ENCODE measurements at places on chromosomes 2 and 18.
A peak's percentile ranks its signal among the peaks of the same experiment; 100 is the strongest.

DNA sequence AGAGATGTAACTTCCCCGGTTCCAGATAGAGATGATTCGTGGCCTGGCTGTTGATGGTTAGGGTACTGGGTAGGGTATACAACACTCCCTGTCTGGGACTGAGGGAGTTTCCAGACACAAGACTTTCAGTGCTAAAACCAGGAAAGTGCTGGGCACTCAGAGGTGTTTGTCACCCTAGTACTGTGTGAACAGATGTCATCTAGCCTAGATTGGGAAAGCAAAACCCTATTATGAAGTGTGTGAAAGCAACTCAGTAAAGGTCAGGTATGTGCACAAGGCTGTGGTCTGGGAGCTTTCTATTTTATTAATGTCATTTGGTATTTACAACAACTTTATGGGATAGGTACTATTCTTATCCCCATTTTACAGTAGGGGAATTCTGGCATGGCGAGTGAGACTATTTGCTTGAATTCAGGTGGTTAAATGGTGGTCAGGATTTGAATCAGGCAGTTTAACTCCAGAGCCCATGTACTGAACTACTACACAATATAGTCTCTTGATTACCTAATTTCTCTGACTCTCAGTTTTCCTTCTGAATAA is 2.6 kb downstream of the BZW1 start:
- DNase-seq, result peak; percentile 51

- no peak for DNase-seq
These were observed 152.2 kb downstream of the MTX2 start for GRCh38 chr2:176421297-176422050.

GRCh38 chr2:232876978-232877441 is 6.9 kb downstream of the SNORC start:
- no peak for DNase-seq

- no peak for DNase-seq
These were observed 120.2 kb upstream of the CRIM1 start for GRCh38 chr2:36235426-36235825.

- DNase-seq, result no peak
These were observed 24.7 kb upstream of the GPC1 start for GRCh38 chr2:240410808-240411207.

GRCh38 chr2:14700753-14701152 is 68.2 kb downstream of the LRATD1 start:
- DNase-seq, result no peak

DNA sequence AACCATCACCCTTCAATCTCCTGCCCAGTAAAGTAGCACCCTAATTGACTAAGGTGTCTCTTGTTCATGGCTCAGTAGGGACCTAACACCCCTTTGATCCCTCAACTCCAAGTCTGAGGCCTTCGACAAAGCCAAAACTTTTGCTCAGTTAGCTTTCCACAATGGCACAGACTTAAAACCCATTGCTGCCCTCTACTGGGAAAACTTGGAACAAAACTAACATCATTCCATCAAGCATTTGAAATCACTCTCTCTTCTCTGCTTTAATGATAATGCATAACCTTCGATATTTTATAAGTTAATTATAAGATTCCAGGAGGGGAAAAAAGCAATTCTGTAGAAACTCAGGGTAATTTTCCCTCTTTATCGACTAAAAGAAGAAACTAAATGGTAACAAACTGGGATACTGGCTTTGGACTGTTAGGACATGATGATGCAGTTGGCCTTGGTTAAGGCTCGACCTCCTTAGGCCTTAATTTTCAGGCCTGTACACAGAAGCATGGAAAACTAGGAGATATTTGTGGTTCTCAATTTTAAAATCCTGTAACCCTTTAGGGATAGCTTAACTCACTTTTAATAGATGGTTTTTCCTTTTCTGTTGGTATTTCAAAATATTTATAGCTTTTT is 127.8 kb downstream of the STK39 start:
- no peak for DNase-seq

DNA sequence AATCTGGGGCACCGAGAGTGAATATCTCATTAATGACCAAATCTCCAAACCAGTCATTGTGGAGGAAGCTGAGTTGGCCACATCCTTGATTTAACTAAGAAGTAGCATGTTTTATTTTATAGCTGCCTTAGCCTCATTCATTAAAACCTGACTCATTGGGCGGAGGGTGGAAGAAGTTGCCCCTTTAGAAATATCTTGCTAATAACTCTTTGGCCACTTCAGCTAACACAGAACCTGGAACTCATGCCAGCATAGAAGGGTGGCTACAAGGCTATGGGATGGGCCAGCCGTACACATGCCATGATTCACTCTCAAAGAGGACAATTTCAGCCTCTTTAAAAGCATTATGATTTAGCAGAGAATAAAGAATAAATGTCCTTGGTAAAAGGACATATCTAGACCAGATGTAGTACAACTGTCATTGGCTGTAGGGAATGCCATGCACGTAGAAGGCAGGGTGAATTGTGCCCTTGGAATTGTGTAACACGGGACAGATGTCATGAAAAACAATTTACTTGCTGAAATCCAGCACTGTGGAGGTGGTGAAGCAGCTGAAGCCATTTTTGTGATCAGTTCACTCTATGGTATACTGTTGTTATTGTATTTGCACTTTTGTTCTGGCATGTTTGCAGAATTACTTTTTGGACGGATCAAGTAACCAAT is 330.0 kb downstream of the PLCL1 start:
- no peak for DNase-seq

DNA sequence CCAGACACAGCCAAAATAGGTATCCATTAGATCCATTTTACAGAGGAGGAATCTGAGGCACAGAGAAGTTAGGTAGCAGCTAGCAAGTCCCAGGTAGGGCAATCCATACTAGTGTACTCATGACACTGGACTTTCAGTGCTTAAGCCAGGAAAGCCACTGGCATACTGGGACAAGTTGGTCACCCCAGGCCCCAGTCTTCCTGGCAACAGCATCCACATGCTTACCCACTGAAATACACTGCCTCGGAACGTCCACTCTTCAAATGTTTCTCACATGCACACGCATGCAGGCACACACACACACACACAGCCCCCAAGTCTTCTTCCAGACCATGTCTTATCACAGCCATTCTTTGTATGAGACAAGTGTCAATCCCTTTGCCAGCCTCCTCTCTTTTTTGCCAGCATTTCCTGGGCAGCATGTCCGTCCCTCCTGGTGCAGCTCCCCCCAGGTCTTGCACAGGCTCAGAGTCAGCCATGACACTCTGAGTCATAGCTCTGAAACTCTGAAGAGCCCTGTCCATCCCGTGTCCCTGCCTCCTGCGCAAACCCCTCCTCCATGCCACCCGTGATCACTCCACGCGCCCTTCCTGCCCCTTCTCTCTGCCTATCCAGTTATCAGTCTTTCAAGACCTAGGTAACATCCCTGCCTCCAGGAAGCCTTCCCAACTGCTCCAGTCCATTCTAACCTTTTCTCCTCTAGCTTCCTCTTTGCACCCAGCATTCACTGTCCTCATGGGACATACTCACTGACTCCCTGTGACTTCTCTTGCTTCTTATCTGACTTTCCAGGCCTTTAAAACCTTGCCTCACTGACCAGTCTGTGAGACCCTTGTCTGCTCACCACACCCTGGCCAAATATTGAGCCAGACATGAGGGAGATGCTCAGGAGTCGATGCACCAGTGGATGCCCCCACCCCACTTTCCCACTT is 10.9 kb upstream of the TEX261 start:
- DNase-seq, result no peak

GRCh38 chr2:83364264-83364663 is 1094.8 kb downstream of the SUCLG1 start:
- no peak for DNase-seq

- DNase-seq, result no peak
These were observed 58.7 kb downstream of the DTNB start for GRCh38 chr2:25614711-25615110.

DNA sequence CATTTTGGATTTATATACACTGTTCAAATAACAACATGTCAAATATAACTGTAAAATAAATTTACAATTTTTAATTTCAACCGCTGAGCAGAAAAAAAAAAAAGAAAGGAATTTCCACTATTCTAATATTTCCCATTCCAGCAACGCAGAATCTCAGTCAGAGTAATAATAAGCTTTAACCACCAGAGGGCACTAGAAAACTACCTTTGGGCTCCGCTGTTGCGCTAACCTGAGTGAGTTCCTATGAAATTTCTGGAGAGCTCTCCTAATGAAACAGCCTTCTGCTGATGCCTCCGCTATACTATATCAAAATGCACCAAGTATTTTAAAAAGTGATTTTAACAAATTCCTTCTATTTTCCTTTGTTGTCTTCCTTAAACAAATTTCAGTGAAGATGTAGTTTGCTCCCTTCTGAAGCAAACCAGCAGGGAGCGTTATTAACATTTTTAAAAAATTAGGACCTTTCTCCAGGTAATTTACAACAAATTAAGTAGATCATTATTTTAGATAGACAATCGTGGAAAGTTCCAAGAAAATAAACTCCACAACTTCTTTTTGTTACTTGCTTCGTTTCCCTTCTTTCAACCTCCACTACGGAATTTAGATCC is 23.0 kb downstream of the ERMN start:
- peak; percentile 36 for DNase-seq

DNA sequence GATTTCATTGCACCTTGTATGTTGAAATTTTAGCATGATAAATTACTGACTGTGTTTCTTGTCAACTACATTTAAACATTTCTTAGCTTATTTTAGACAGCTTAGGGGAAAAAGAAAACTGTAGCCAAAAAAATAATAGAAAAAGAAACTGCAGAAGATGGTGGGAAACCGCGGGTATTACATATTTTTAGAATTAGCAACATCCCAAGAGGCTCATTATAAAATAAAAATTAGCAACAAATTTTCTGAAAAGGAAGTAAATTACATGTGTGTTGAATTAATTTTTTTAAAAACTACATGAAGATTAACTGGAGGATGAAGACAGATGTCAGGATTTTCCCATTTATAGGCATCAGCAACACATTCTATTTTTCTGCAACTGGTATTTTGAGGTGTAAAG is 4.3 kb downstream of the PELI1 start:
- no peak for DNase-seq

- DNase-seq, result no peak
These were observed 35.0 kb upstream of the CYP27A1 start for GRCh38 chr2:218746960-218747359.

GRCh38 chr18:78960709-78961108 is 18.9 kb upstream of the SALL3 start:
- no peak for DNase-seq

GRCh38 chr18:34493566-34494358 is 216.3 kb upstream of the DTNA start:
- DNase-seq, result peak; percentile 22

- DNase-seq, result no peak
These were observed 133.6 kb downstream of the PHLPP1 start for GRCh38 chr18:62848946-62849345.

All from stimulated activated CD8-positive, alpha-beta memory T cell treated with anti-CD3 and anti-CD28 coated beads, Interleukin-4, amount 100 ng/mL, for 48 hours (primary cell).